ENCODE measurements at places on chromosomes 5 and 9. TPM values are rescaled to one million over a fixed set of nuclear protein-coding genes. Genes with fewer than 3 reads are reported as not detected.
A peak's percentile ranks its signal among the peaks of the same experiment; 100 is the strongest.

DNA sequence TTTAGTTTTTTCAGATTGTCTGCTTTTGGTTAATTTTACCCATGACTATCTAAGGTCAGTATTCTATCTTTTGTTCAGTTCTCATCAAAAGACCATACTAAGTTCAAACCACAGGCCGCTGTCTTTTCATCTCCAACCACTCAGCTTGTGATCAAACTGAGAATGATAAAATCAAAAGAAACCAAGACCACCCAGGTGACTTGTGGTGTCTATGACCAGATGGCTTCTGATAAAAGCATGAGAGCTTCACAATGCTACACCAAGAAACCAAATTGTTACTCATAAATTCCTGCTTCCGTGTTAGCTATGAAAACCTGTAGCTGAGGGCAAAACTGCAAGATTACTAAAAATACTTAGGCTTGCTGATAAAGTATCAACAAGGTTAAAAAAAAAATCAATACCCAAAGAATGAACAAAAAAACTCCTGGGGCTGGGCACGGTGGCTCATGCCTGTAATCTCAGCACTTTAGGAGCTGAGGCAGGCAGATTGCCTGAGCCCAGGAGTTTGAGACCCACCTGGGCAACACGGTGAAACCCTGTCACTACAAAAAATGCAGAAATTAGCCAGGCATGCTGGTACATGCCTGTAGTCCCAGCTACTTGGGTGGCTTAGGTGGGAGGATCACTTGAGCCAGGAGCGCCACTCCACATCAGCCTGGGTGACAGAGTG is 25.8 kb upstream of the GPX8 start:
- no peak overlapping the region for H3K27ac ChIP-seq
- peak; percentile 15 for DNase-seq
- H3K36me3 ChIP-seq, result peaks cover 8% of the 10 kb centered on the region
- no peak overlapping the region for H3K4me3 ChIP-seq
- H3K4me1 ChIP-seq, result peaks cover 14% of the 10 kb centered on the region

GRCh38 chr9:128409978-128410377 is 10.7 kb upstream of the CERCAM start:
- no peak for DNase-seq
- peaks cover 34% of the 10 kb centered on the region for H3K27me3 ChIP-seq
- H3K4me1 ChIP-seq, result no peaks in the 10 kb centered on the region
- H3K27ac ChIP-seq, result no peak overlapping the region

- peaks cover 4% of the 10 kb centered on the region for H3K4me1 ChIP-seq
- no peak overlapping the region for H3K27ac ChIP-seq
- no peaks in the 10 kb centered on the region for H3K36me3 ChIP-seq
- peaks cover 6% of the 10 kb centered on the region for H3K27me3 ChIP-seq
Observed at GRCh38 chr5:155952486-155953089, 374.4 kb upstream of the SGCD start.

- DNase-seq, result no peak
- H3K27me3 ChIP-seq, result peaks cover 7% of the 10 kb centered on the region
- H3K27ac ChIP-seq, result no peak overlapping the region
- no peak overlapping the region for H3K4me3 ChIP-seq
Observed at GRCh38 chr5:53403758-53404157, 76.7 kb upstream of the FST start.

- H3K27me3 ChIP-seq, result no peaks in the 10 kb centered on the region
- H3K27ac ChIP-seq, result no peak overlapping the region
- no peaks in the 10 kb centered on the region for H3K4me1 ChIP-seq
- no peaks in the 10 kb centered on the region for H3K36me3 ChIP-seq
- DNase-seq, result no peak
- no peak overlapping the region for H3K4me3 ChIP-seq
Observed at GRCh38 chr5:85293145-85293785, 908.6 kb upstream of the EDIL3 start.

GRCh38 chr5:136073714-136074529 is 45.1 kb downstream of the TGFBI start:
- DNase-seq, result no peak
- no peak overlapping the region for H3K4me3 ChIP-seq
- H3K4me1 ChIP-seq, result no peaks in the 10 kb centered on the region
- H3K36me3 ChIP-seq, result no peaks in the 10 kb centered on the region
- no peak overlapping the region for H3K27ac ChIP-seq

- no peak overlapping the region for H3K4me3 ChIP-seq
- H3K27ac ChIP-seq, result no peak overlapping the region
- H3K36me3 ChIP-seq, result no peaks in the 10 kb centered on the region
Observed at GRCh38 chr9:95620722-95621121, 104.0 kb upstream of the PTCH1 start.

- H3K27ac ChIP-seq, result no peak overlapping the region
- no peak for DNase-seq
- H3K4me3 ChIP-seq, result no peak overlapping the region
- H3K36me3 ChIP-seq, result no peaks in the 10 kb centered on the region
Observed at GRCh38 chr5:84478603-84479002, 93.9 kb upstream of the EDIL3 start.

GRCh38 chr9:129185991-129186390 is 7.9 kb upstream of the IER5L start:
- no peak overlapping the region for H3K27ac ChIP-seq
- peaks cover 9% of the 10 kb centered on the region for H3K4me1 ChIP-seq
- H3K36me3 ChIP-seq, result no peaks in the 10 kb centered on the region
- H3K27me3 ChIP-seq, result no peaks in the 10 kb centered on the region

DNA sequence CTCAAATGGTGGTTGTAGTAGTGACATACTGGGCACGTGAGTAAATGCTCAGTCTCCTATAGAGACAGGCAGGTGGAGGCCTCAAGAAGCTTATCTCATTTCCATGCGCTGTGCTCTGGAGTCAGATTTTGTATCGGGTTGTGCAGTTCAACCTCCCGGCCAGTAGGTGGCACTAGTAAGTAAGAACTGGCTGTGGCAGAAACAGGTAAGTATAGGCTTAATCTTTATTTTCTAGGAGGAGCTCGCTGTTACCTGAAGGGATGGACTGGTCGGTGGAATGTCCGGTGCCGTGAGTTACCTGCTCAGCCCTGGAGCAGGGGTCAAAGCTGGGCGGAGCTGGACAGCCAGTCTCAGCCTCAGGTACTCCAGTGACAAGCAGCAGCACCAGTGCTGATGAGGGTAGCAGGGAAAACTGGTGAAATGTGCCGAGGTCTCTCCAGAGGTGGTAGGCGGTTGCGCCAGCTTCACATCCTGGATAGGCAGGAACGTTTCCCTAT is 880.1 kb upstream of the SEMA6A start:
- DNase-seq, result peak; percentile 68
- H3K36me3 ChIP-seq, result no peaks in the 10 kb centered on the region
- H3K27ac ChIP-seq, result no peak overlapping the region
- no peak overlapping the region for H3K4me3 ChIP-seq
- peaks cover 4% of the 10 kb centered on the region for H3K4me1 ChIP-seq
- H3K27me3 ChIP-seq, result peaks cover 4% of the 10 kb centered on the region

DNA sequence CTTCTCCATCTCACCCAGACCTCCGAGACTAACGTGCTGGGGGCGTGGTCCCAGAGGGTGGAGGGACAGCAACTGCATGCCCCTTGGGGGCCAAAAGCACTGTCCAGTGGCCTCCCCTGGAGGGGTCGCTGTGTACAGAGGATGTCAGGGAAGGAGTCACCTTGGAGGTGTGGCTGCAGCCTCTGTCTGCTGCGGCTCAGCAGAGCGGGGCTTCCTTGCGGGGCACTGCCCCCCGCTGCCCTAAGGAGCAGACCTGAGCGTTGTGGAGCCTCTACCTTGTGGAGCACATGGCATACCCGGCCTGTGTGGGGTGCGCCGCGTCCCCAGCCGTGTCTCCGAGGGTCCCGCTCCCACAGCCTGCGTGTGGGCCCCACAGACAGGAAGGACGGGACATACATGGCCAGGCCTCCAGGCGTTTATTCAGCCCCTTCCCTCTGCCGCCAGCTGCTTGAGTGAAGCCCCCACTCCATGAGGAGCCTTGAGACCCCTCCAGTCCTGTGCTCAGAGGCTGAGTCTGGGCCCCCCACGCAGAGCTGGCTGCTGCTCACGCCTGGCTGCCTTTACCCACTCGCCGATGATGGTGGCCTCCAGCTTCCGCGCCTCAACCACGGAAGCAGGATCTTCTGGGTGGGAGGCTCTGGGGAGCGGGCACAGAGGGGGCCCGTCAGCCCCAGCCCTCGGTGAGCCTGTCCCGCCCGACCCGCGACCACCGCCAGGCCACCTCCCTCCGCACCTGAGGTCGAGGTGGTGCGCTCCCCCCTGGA is 4.2 kb downstream of the DPP7 start:
- no peak overlapping the region for H3K4me3 ChIP-seq
- peaks cover 22% of the 10 kb centered on the region for H3K36me3 ChIP-seq
- no peak for DNase-seq
- no peaks in the 10 kb centered on the region for H3K27me3 ChIP-seq
- H3K4me1 ChIP-seq, result peaks cover 5% of the 10 kb centered on the region

GRCh38 chr5:168637793-168638192 is 58.6 kb upstream of the PANK3 start:
- no peaks in the 10 kb centered on the region for H3K36me3 ChIP-seq
- H3K27me3 ChIP-seq, result peaks cover 4% of the 10 kb centered on the region
- no peak overlapping the region for H3K27ac ChIP-seq
- no peak for DNase-seq
- no peak overlapping the region for H3K4me3 ChIP-seq

DNA sequence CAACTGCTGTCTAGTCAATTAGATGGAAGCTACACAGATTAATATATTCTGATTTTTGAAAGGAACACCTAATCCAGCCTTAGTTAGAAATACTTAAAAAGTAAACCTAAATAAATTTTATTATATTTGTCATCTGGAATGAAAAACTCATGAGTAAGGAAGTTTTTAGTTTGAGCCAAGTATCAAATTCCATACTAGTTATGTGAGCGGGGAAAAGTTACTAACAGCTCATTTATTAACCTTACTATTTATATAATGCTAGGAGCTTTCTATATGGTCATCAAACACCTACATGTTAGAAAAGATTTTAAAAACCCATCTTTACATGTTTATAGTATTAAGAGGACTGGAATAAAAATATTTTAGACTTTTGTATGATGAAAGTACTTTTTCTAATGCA is 41.6 kb upstream of the POU5F2 start:
- no peaks in the 10 kb centered on the region for H3K27me3 ChIP-seq
- DNase-seq, result no peak
- no peak overlapping the region for H3K27ac ChIP-seq
- H3K36me3 ChIP-seq, result peaks cover 15% of the 10 kb centered on the region

GRCh38 chr5:1799602-1800471 is at the start of gene MRPL36:
Gene MRPL36 (minus strand): TSS chr5:1799837. CDS start chr5:1798935, 902 bp downstream.
- peak within 1 kb of the TSS; percentile 94 for H3K4me3 ChIP-seq
- H3K27me3 ChIP-seq, result no peaks in the 10 kb centered on the region
- H3K4me1 ChIP-seq, result peaks cover 54% of the 10 kb centered on the region
- peaks cover 53% of the 10 kb centered on the region for H3K36me3 ChIP-seq

DNA sequence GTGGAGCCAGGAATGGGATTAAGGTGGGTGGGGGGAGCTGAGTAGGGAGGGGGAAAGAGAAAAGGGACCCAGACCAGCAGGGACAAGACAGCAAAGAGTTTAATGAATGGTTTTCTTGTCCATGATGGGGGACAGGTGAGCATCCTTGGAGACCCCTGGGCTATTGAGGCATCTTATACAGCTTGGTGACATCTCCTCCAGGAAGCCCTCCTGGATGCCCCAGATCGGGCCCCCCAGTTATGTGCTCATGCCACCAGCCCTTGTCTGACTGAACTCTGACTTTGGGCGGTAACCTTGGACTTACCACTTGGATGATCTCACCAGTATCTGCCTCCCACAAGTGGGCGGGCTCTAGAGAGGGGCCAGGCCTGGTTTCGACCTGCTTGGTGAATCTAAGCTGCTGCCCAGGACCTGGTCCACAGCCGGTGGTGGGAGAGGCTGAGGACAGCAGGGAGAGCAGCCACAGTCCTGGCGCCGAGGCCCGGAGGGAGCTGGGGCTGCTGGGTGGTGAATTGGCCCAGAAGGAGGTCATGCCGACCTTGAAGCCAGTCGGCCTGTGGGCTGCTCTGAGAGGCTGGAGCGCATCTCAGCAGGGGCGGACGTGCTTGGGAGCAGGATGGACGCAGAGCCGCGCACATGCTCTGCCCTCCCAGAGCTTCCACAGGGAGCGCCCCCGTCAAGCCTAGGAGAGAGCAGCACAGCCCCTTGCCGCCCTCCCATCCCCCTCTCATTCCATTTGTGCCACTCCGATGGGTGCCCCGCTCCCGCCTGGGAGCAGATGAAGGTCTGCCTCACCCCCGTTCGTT is 36.2 kb downstream of the UNC5A start:
- no peak overlapping the region for H3K4me3 ChIP-seq
- peaks cover 27% of the 10 kb centered on the region for H3K27me3 ChIP-seq
- H3K36me3 ChIP-seq, result no peaks in the 10 kb centered on the region
- H3K27ac ChIP-seq, result no peak overlapping the region
- DNase-seq, result peak; percentile 33
- no peaks in the 10 kb centered on the region for H3K4me1 ChIP-seq

- no peak overlapping the region for H3K27ac ChIP-seq
- H3K4me3 ChIP-seq, result no peak overlapping the region
- H3K36me3 ChIP-seq, result no peaks in the 10 kb centered on the region
- no peaks in the 10 kb centered on the region for H3K27me3 ChIP-seq
- peaks cover 14% of the 10 kb centered on the region for H3K4me1 ChIP-seq
- no peak for DNase-seq
Observed at GRCh38 chr9:78049484-78049883, 17.9 kb upstream of the GNAQ start.

DNA sequence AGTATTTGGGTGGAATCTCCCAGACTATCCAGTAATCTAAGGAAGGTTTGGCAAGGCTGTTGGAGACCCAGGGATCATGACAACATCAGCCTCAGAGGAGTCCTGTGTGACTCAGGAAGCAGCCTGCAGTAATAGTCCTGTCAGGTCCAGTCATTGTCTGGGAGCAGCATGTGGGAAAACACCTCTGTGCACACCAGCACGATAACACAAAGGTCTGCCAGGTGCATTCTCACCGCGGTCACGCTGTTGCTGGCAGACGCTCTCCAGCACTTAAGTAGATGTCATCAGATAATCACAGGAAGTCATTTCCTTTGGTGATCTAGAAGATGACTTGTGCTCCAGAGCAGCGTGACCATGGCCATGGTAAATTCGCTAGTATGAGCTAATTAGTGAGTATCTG is 99.2 kb upstream of the IQGAP2 start:
- DNase-seq, result peak; percentile 65
- H3K27ac ChIP-seq, result no peak overlapping the region
- peaks cover 18% of the 10 kb centered on the region for H3K4me1 ChIP-seq
- H3K4me3 ChIP-seq, result no peak overlapping the region
- H3K36me3 ChIP-seq, result no peaks in the 10 kb centered on the region
- H3K27me3 ChIP-seq, result no peaks in the 10 kb centered on the region

GRCh38 chr9:123942542-123942941 is 12.6 kb upstream of the DENND1A start:
- no peaks in the 10 kb centered on the region for H3K27me3 ChIP-seq
- no peaks in the 10 kb centered on the region for H3K36me3 ChIP-seq
- DNase-seq, result no peak
- H3K4me3 ChIP-seq, result no peak overlapping the region
- no peak overlapping the region for H3K27ac ChIP-seq

SH3TC2 gene
- total RNA-seq, result not detected

IL5 gene
- total RNA-seq, result 0.69 TPM

TMC1 gene
- total RNA-seq, result not detected

CORO2A gene
- 9.7 TPM for total RNA-seq

LCN1 gene
- not detected for total RNA-seq

TMEM215 gene
- not detected for total RNA-seq

TMEM232 gene
- 1.2 TPM for total RNA-seq

SLC12A7 gene
- 18.5 TPM for total RNA-seq

All from activated CD4-positive, alpha-beta T cell treated with anti-CD3 and anti-CD28 coated beads for 36 hours (primary cell).